ENCODE measurements at places on chromosomes 7 and 10.

DNA sequence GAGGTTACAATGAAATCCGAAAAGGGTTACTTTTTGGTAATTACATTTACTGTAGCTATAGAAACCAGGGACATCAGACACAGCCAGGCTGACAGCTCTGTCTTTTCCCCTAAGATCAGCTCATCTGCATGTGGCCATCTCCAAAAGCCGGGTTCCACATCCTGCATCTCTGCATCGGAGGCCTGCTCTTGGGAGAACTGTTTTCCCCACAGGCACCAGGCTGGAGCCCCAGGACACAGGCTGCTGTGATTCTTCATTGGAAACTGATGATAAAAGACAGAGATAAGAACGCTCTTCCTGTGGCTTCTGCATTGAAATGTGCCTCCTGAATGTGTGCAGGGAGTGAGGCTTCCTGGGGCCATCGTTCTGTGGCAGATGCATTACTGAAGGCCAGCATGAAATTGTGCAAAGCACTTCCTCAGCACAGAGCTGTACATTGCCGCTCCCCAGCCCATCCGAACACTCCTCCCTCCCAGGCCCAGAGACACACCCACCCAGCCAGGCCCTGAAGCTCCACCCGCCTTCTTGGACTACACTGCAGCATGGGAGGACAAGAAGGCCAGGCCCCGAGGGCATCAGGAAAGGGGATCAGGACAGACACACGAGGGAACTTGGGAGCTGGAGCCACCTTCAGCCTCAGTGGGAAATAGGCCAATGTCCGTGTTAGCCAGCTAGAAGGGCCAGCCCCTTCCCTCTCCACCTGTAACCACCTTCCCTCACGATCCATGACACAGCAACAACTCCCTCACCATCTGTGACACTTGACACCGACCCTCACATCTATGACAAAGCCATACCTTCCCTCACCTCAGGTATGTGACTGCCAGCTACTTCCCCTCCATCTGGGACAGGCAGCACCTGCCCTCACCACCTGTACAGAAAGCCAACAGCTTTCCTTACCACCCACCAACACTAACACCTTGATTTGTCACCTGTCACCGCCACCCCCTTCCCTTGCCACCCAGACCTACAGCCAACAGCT, 113.2 kb downstream of the GRID1 start:
- DNase-seq = no peak

- DNase-seq = peak; percentile 52
These were observed 20.3 kb downstream of the NCAPG2 start for GRCh38 chr7:158684329-158684728.

- DNase-seq = no peak
These were observed 64.4 kb downstream of the RAPGEF5 start for GRCh38 chr7:22292531-22292930.

GRCh38 chr10:46305079-46305818, 18.5 kb downstream of the ANTXRL start:
- DNase-seq = no peak

GRCh38 chr7:130293521-130293920, 560 bp downstream of the CPA4 start:
- no peak for DNase-seq

GRCh38 chr7:94127026-94127425, 122.9 kb upstream of the BET1 start:
- peak; percentile 26 for DNase-seq

DNA sequence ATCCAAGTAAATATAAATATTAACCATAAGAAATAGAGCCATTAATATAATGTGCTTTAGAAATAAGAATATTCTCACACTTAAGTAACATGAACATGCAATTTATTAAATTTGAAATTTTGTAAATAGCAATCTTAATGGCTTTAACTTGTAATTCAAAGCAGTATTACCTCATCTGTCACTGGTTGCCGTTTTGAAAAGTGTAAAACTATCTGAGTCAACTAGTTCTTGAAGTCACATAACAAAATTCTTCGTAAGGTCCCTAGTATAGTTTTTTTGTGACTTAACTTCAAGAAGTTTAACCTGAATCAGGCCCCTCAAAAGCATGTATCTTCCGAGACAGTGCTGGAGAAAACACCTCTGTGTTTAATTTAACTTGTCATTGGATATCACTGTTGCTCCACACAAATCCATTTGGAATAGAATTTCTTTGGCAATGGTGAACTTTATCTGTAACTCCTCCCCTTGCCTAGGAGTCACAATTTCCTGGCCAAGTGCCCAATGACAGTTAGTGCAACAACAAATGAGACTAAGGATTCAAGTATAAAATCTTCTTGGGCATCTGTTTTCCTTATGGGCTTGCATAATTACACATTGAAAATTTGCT, 47.1 kb downstream of the NT5C2 start:
- peak; percentile 59 for DNase-seq
